ENCODE measurements at places on chromosomes 1 and 21. TPM values are rescaled to one million over a fixed set of nuclear protein-coding genes. Genes with fewer than 3 reads are reported as not detected.

- H3K27me3 ChIP-seq, result no peaks in the 10 kb centered on the region
- no peak for DNase-seq
- H3K4me3 ChIP-seq, result no peak within 1 kb of the TSS
- no peaks in the 10 kb centered on the region for H3K36me3 ChIP-seq
Measured at GRCh38 chr1:54017979-54018378, at the start of gene LDLRAD1. Gene LDLRAD1, minus strand, starts transcription at chr1:54018186. Its CDS starts 74 bp downstream, at chr1:54018112.

GRCh38 chr1:190906206-190906725, 428.6 kb upstream of the BRINP3 start:
- H3K27ac ChIP-seq, result no peak overlapping the region
- H3K36me3 ChIP-seq, result no peaks in the 10 kb centered on the region
- H3K4me1 ChIP-seq, result no peaks in the 10 kb centered on the region
- no peaks in the 10 kb centered on the region for H3K27me3 ChIP-seq
- DNase-seq, result no peak

- DNase-seq, result no peak
- no peaks in the 10 kb centered on the region for H3K27me3 ChIP-seq
Measured at GRCh38 chr1:162210196-162210595, 140.7 kb downstream of the NOS1AP start.

GRCh38 chr1:203197625-203198024, 11.1 kb upstream of the CHI3L1 start:
- H3K36me3 ChIP-seq, result no peaks in the 10 kb centered on the region
- no peak overlapping the region for H3K4me3 ChIP-seq
- H3K27ac ChIP-seq, result no peak overlapping the region
- no peak for DNase-seq

The SRM gene
- total RNA-seq, result 68.9 TPM

The COQ8A gene
- total RNA-seq, result 78.1 TPM

GRCh38 chr1:164709126-164709525, 150.1 kb downstream of the PBX1 start:
- no peaks in the 10 kb centered on the region for H3K27me3 ChIP-seq
- H3K36me3 ChIP-seq, result no peaks in the 10 kb centered on the region
- peaks cover 21% of the 10 kb centered on the region for H3K4me1 ChIP-seq
- no peak overlapping the region for H3K27ac ChIP-seq
- no peak overlapping the region for H3K4me3 ChIP-seq

GRCh38 chr21:45470087-45470515, 65.1 kb downstream of the COL18A1 start:
- peak overlapping the region; percentile 53 for H3K4me3 ChIP-seq
- no peaks in the 10 kb centered on the region for H3K4me1 ChIP-seq

- H3K4me3 ChIP-seq, result peak overlapping the region; percentile 67
- no peaks in the 10 kb centered on the region for H3K4me1 ChIP-seq
- no peak for DNase-seq
- H3K36me3 ChIP-seq, result no peaks in the 10 kb centered on the region
Measured at GRCh38 chr1:95072117-95072516, 634 bp downstream of the ALG14 start.

The AVPR1B gene
- total RNA-seq, result not detected

DNA sequence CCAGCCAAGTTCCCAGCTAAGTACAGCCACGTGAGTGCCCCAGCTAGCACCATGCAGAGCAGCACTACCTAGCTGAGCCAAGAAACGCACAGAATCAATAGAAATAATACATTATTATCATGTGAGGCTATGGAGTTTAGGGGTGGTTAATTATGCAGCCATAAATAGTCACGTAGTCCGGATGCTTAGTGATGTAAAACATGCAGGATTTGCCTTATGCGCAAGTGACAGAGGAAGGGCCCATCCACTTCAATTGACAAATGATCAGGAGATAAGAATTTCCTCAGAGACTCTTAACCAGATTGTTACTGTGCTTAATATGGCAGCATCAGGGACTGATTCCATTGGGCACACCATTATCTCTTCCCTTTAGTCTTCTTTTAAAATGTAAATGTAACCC, 44.8 kb upstream of the DUSP10 start:
- H3K27ac ChIP-seq, result no peak overlapping the region
- no peak overlapping the region for H3K4me3 ChIP-seq
- no peak for DNase-seq
- no peaks in the 10 kb centered on the region for H3K36me3 ChIP-seq
- no peaks in the 10 kb centered on the region for H3K4me1 ChIP-seq
- no peaks in the 10 kb centered on the region for H3K27me3 ChIP-seq

- no peak overlapping the region for H3K4me3 ChIP-seq
- H3K4me1 ChIP-seq, result no peaks in the 10 kb centered on the region
- no peaks in the 10 kb centered on the region for H3K27me3 ChIP-seq
- DNase-seq, result peak; percentile 20
Measured at GRCh38 chr1:22320587-22321344, 130.9 kb upstream of the ZBTB40 start.

The KRTAP6-2 gene
- not detected for total RNA-seq

DNA sequence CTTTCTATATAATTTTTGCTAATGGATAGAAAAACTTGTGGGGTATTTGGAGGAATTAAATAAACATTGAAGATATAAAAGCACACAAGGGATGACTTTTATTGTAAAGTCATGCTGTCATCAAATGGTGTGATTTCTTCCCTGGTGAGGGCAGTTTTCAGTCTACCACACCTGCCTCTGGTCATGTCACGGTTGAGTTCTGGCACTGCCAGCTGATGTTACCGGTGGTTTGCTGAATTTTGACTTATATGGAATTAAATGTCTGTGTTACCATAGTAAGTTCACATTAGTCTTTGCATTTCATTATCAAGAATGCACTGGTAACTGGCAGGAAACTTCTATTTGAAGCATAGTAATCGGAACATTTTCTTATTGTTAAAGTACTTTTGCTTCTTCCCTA, 13.4 kb downstream of the S1PR1 start:
- H3K27ac ChIP-seq, result no peak overlapping the region
- no peaks in the 10 kb centered on the region for H3K4me1 ChIP-seq
- H3K27me3 ChIP-seq, result no peaks in the 10 kb centered on the region
- no peak for DNase-seq
- no peaks in the 10 kb centered on the region for H3K36me3 ChIP-seq

The KLF17 gene
- not detected for total RNA-seq

DNA sequence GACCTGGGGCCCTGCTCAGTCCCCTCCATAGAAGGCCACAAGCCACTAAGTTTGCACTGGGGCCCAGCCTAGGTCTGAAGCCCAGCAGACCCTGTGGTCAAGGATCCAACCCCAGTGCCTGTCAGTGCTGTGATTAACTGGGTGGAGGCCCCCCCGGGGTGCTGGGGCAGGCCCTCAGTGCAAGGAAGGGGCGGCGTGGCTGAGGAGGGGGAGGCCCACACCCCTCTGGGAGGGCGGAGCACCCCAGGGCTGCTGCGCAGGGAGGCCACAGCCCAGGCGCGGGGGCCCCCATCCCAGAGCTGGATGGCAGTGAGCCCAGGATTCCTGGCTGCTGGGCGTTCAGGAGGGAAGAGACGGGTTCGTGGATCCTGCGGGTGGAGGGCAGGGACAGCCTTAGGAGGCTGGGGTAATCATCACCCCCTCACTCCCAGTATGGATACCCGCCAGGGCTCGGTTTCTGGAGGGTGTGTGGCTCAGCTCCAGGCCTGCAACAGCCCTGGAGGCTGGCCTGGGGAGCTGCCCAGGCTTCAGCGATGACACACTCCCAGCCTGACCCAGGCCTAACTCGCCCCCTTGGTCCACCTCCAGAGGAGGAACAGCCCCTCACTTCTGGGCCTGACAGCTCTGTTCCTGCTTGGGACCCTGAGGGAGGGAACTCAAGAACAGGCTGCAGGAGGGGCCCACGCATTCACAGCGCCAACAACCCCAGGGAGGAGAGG, 890 bp downstream of the GJC2 start:
- H3K27ac ChIP-seq, result no peak overlapping the region
- peak; percentile 22 for DNase-seq
- no peaks in the 10 kb centered on the region for H3K36me3 ChIP-seq
- H3K4me3 ChIP-seq, result no peak overlapping the region

GRCh38 chr21:43974791-43975468, 37.2 kb upstream of the TRAPPC10 start:
- H3K4me3 ChIP-seq, result no peak overlapping the region
- H3K27ac ChIP-seq, result no peak overlapping the region
- no peaks in the 10 kb centered on the region for H3K4me1 ChIP-seq
- DNase-seq, result no peak
- H3K27me3 ChIP-seq, result no peaks in the 10 kb centered on the region

DNA sequence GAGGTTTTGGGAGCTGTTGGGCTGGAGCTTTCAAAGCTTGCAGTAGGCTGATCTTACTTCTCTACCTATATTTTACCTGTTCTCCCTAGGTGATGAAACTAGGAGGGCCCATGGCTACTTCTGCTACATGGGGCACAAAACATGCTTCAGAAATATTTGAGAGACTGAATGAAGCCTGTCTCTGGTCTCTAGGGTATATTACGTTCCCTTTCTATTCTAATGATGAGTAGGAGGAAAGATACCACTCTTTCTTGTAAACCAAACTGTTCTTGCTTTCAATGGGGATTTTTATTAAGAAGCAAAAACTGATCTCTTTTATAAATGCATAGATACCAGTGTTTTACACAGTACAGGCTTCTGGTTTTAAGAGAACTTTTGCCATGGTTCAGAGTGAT, 103.1 kb downstream of the GALNT2 start:
- no peak overlapping the region for H3K4me3 ChIP-seq
- H3K27me3 ChIP-seq, result no peaks in the 10 kb centered on the region
- H3K27ac ChIP-seq, result peak overlapping the region; percentile 15
- DNase-seq, result no peak
- no peaks in the 10 kb centered on the region for H3K4me1 ChIP-seq

The FCRL2 gene
- total RNA-seq, result 0.06 TPM

The GOLT1A gene
- 61.0 TPM for total RNA-seq

- H3K4me1 ChIP-seq, result peaks cover 6% of the 10 kb centered on the region
- no peak for DNase-seq
- H3K36me3 ChIP-seq, result no peaks in the 10 kb centered on the region
- no peaks in the 10 kb centered on the region for H3K27me3 ChIP-seq
- no peak overlapping the region for H3K4me3 ChIP-seq
Measured at GRCh38 chr1:208479435-208479834, 235.3 kb upstream of the PLXNA2 start.

The C1orf115 gene
- total RNA-seq, result 45.2 TPM

The NUDT4B gene
- 1.4 TPM for total RNA-seq

The SFN gene
- 2.5 TPM for total RNA-seq

- no peaks in the 10 kb centered on the region for H3K4me1 ChIP-seq
- no peak overlapping the region for H3K27ac ChIP-seq
- H3K36me3 ChIP-seq, result no peaks in the 10 kb centered on the region
- H3K4me3 ChIP-seq, result no peak overlapping the region
- no peaks in the 10 kb centered on the region for H3K27me3 ChIP-seq
- no peak for DNase-seq
Measured at GRCh38 chr1:228194436-228194835, 13.4 kb upstream of the OBSCN start.
